Articular chondrocyte of knee joint (primary cell): ENCODE measurements at places on chromosomes 6 and 20. TPM values are rescaled to one million over a fixed set of nuclear protein-coding genes. Genes with fewer than 3 reads are reported as not detected.

Gene CASS4
- 0.11 TPM in 1 of 2 replicates, not detected in the other for total RNA-seq

Gene ERVFRD-1
- total RNA-seq: not detected in 2 replicates

Gene GGT7
- 8.2 and 8.4 TPM in 2 replicates for total RNA-seq

Gene CLDN20
- total RNA-seq: not detected in 2 replicates

Gene ANKRD66
- not detected in 2 replicates for total RNA-seq

Gene EEF1A2
- total RNA-seq: 0.13 TPM in 1 of 2 replicates, not detected in the other

Gene TRIM15
- total RNA-seq: not detected in 2 replicates

Gene TRIM31
- total RNA-seq: not detected in 2 replicates

Gene BIRC7
- not detected in 2 replicates for total RNA-seq
